ENCODE measurements at places on chromosomes 2 and 18. TPM values are rescaled to one million over a fixed set of nuclear protein-coding genes. Genes with fewer than 3 reads are reported as not detected.

Gene C2orf66
- total RNA-seq, result under 0.01 TPM

Gene TACR1
- not detected for total RNA-seq

Gene ZBTB7C
- under 0.01 TPM for total RNA-seq

Gene ZDBF2
- total RNA-seq, result 7.7 TPM

Gene ITSN2
- 32.4 TPM for total RNA-seq

Gene YES1
- total RNA-seq, result 165 TPM

Gene PRSS56
- not detected for total RNA-seq

All from bronchial epithelial cell (primary cell).